LHCN-M2 (cell line): ENCODE measurements at places on chromosomes 7 and 10. TPM values are rescaled to one million over a fixed set of nuclear protein-coding genes. Genes with fewer than 3 reads are reported as not detected.

The AS3MT gene
- total RNA-seq, result 7.7 and 9.3 TPM in 2 replicates

The MNX1 gene
- total RNA-seq, result not detected in 2 replicates

The UTF1 gene
- total RNA-seq, result not detected in 2 replicates

The VWDE gene
- total RNA-seq, result 0.11 and 0.51 TPM in 2 replicates

The COBL gene
- 0.46 and 0.83 TPM in 2 replicates for total RNA-seq

The PNLIPRP1 gene
- total RNA-seq, result not detected in 2 replicates

The STMP1 gene
- 21.6 and 26.7 TPM in 2 replicates for total RNA-seq

The DNAH11 gene
- total RNA-seq, result under 0.01 and 0.11 TPM in 2 replicates

The CACNA2D1 gene
- 36.7 and 40.4 TPM in 2 replicates for total RNA-seq
